ENCODE measurements at places on chromosomes 3 and 15. TPM values are rescaled to one million over a fixed set of nuclear protein-coding genes. Genes with fewer than 3 reads are reported as not detected.

The KBTBD13 gene
- not detected for total RNA-seq

The GOLGA6L4 gene
- 0.73 TPM for total RNA-seq

GRCh38 chr15:26901041-26901440 lies 34.2 kb downstream of the GABRA5 start:
- no peak overlapping the region for H3K4me3 ChIP-seq
- no peaks in the 10 kb centered on the region for H3K27me3 ChIP-seq
- no peak overlapping the region for H3K27ac ChIP-seq
- no peak for DNase-seq

DNA sequence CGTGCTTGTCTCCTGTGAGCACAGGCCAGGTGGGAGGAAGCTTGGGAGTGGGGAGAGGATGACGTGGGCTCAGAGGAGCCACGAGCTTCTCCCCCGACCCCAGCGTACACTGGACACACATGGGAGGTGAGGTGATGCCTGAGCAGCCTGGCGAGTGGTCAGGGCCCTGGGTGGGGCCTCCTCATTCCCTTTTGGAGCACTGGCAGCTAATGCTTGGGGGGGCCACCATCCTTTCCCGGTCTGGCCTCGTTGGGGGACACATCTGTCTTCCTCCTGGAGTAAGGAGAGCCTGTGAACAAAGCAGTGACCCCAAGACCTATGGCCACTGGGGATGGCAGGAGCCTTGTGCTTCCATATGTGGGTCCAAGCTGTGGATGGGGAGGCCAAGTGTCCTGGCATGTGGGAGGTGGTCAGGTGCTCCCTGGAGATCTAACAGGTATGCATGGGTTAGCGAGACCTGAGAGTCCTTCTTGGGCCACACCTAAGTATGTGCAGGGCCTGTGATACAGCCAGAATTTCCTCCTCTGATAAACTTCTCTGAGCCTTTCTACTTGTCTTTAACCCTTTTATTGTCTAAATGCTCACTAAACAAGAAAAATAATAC lies 9.5 kb downstream of the KLF13 start:
- H3K4me3 ChIP-seq = no peak overlapping the region
- no peaks in the 10 kb centered on the region for H3K36me3 ChIP-seq
- no peak overlapping the region for H3K27ac ChIP-seq
- H3K4me1 ChIP-seq = peaks cover 4% of the 10 kb centered on the region

DNA sequence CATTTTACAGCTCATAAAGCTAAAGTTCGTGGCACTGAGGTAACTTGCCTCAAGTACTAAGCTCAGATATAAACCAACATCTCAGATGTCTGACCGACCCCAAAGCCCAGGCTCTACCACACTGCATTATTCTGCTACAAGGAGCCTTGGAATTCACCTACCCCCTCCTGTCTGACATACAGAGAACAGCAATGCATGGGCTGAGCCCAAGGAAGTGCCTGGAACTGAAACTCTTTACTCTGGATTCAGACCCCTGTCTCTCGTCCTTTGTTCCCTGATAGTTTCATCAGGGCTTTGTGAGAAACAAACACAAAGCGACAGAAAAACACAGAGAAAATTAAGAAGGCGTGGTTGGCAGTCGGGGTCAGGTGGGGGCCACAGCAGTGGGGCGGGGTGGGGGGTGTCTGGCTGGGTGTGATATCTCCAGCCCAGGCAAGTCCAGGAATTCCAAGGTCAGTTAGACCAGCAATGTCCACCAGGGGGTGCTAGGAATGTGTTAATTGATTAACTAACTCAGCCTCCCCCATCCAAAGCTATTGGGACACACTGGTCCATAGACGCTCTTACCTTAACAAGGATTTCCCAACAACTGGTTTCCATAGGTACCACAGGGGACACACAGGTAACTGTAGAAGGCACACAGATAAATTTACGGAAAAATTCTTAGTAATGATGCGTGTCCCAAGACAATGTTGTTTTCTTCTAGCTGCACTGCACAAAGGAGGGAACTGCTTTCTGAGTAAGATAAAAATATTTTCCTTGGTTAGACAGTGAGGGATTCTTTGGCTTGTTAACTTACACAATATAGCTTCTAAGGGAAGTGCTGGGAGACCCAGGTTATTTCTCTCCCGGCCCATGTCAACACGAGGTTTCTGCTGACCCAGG lies 18.8 kb upstream of the SSUH2 start:
- H3K27ac ChIP-seq = no peak overlapping the region
- peaks cover 6% of the 10 kb centered on the region for H3K4me1 ChIP-seq
- H3K27me3 ChIP-seq = no peaks in the 10 kb centered on the region
- H3K4me3 ChIP-seq = no peak overlapping the region

DNA sequence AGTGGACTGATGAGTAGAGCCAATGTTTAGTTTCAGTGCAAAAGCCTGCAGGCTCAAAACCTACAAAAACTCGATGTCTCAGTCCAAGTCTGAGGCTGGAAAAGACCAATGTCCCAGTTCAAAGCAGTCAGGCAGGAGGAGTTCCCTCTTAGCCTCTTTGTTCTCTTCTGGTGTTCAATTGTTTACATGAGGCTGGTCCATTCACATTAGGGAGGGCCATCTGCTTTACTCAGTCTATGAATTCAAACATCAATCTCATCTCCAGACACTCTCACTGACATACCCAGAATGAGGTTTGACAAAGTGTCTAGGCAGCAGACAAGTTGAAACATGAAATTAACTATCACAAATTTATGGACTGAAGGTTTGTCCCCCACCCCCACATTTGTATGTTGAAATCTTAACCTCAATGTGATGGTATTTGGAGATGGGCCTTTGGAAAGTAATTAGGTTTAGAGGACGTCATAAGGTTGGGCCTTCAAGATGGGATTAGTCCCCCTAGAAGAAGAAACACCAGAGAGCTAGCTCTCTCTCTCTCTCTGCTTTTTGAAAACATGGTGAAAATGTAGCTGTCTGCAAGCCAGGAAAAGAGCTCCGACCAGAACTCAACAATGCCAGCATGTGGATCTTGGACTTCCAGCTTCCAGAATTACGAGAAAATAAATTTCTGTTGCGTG lies 438.5 kb upstream of the RGMA start:
- DNase-seq = no peak
- 0 out of 2 replicates have a peak, but pooled peaks cover 10% of the 10 kb centered on the region for H3K27me3 ChIP-seq
- H3K4me3 ChIP-seq = no peak overlapping the region
- H3K27ac ChIP-seq = no peak overlapping the region
- H3K4me1 ChIP-seq = no peaks in the 10 kb centered on the region

DNA sequence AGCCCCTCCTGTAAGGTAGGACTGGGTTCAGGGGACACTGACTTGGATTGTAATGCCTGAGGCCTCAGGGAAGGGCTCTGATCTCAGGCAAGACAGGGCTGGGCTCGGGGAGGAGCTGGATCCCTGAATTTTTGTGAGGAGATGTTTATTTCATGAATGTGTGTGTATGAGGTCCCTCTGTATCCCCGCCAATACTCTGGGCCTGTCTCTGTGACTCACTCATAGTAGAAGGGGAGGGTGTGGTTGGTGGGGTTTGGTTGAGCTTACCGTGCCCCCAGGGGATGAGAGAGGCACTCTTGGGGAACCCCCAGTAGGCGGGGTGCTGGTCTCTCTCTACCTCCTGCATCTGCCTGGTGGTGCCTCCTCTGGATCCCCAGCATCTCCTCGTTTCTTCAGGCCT lies 28.1 kb downstream of the RPSA start:
- peaks cover 16% of the 10 kb centered on the region for H3K4me1 ChIP-seq
- no peaks in the 10 kb centered on the region for H3K36me3 ChIP-seq
- DNase-seq = no peak
- no peak overlapping the region for H3K27ac ChIP-seq

- DNase-seq = no peak
- no peak overlapping the region for H3K4me3 ChIP-seq
- peaks cover 13% of the 10 kb centered on the region for H3K4me1 ChIP-seq
- no peak overlapping the region for H3K27ac ChIP-seq
Measured at GRCh38 chr3:11776346-11776745, 70.3 kb downstream of the TAMM41 start.

- no peak for DNase-seq
- peaks cover 13% of the 10 kb centered on the region for H3K4me1 ChIP-seq
- H3K27me3 ChIP-seq = no peaks in the 10 kb centered on the region
- H3K4me3 ChIP-seq = no peak overlapping the region
Measured at GRCh38 chr3:69288161-69288895, 97.6 kb downstream of the FRMD4B start.
